ENCODE measurements at places on chromosomes 3 and 15.

GRCh38 chr15:100716456-100717085 is 114.2 kb downstream of the ASB7 start:
- no peak for DNase-seq

DNA sequence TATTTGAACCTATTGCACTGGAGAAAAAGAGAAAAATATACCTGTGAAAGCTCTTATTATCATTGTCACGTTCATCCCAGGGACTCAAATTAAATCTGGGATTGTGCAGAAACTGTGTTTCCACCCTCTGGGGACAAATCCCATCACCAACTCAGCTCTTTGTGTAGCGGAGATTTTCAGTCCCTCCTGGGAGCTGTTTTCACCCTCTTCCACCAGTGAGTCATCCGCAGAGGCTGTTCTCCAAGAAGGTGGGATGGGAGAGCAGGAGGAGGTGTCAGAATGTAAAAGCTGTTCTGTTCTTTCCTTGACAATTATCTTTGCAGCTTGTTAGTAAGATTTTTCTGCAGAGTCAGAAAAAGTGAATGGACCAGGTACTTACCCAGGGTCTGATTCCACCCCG is 28.0 kb downstream of the SV2B start:
- no peak for DNase-seq

DNA sequence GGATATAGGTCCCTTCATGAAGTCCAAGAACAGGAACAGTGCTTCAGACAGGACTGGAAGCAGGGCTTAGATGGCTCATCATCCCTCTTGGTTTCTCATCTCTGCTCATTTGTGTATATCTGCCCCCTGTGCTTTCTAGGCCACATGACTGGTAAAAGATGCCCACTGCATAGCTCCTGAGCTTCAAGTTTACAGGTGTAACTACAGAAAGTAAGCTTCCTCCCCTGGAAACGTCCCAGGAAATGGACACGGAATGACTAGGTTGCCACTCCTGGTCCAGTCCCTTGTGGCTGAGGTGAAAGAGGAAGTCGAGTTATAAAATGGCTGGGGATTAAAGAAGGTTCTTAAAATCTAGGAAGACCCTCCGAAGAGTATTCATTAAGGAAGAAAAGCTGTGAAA is 32.5 kb downstream of the MYO5A start:
- DNase-seq = no peak

DNA sequence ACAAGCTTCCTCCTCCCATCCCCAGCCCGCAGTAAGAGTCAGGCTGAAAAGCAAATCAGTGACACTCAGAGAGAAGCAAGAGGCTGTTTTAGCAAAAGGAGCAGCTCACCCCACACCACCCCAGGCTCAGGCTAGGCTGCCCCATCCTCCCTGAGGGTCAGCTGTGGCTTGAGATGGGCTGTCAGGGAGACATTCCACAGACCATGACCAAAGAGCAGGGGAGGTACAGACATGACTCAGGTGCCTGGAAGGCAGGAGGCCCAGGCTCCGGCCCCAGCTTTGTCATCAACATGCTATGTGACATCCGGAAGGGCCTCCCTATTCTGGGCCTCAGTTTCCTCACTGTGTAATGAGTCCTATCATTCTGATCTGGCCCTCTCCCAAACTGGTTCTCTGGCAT is 24.7 kb downstream of the HCN4 start:
- no peak for DNase-seq

- DNase-seq = no peak
Observed at GRCh38 chr15:82003916-82004315, 41.9 kb downstream of the MEX3B start.

DNA sequence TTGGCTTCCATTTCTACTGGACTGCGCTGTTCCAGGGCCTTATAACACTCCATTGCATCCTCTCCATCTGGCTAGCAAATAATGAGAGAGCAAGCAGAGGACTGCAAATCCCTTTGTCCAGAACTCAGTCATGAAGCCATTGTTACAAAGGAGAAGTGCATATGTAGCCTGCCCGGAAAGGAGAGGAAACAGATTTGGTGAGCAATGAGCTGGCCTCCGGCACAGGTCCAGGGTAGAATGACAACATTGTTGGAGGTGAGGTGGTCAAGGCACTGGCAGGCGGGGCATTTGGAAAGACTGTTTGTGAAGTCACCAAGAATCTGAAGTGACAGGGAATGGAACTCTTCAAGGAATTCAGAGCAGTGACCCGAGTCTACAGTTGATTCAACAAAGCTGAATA is 25.0 kb upstream of the ATP1B3 start:
- DNase-seq = peak; percentile 45

DNA sequence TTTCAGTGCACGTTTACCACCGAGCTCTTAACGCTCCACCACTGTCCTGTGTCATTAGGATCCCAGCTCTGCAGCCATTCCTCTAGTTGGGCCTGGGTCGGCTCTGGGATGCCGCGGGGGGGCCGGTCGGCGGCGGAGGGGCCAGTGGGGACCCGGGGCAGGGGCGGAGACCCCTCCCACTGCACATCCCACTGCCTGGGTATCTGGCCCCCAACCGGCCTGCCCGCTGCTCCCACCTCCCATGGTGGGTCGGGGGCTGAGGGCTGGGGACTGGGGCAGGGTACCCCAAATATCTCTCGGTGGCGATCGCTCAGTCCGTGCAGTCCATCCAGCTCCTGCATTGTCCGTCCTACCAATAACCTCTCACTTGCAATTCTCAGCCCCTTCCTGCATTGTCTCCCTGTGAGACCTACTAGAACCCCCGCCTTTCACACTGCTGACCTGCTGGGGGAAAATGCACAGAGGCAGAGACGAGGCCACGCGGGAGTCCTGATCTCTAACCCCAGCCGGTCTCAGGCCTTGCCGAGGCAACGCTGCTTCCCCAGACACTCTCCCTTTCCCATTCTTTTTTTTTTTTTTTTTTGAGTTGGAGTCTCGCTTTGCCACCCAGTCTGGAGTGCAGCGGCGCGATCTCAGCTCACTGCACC is 24.0 kb upstream of the MUC20 start:
- no peak for DNase-seq

DNA sequence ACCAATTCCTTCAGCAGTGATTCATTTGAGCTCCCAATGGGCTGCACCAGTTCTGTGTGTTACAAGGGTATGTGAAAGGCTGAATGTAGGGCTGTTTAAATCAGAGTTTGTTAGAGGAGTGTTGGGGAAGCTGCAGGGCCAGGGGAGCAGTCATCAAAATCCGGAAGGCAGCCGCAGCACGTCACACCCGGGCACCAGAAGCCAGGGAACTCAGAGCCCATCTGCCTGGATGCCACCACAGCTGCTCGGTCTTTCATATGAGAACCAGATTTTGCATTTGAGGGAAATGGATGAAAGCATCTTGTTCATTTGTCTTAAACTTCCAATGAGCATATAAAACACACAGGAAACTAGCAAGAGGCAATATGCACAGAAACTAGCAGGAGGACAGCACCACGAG is 24.2 kb upstream of the NEO1 start:
- no peak for DNase-seq

DNA sequence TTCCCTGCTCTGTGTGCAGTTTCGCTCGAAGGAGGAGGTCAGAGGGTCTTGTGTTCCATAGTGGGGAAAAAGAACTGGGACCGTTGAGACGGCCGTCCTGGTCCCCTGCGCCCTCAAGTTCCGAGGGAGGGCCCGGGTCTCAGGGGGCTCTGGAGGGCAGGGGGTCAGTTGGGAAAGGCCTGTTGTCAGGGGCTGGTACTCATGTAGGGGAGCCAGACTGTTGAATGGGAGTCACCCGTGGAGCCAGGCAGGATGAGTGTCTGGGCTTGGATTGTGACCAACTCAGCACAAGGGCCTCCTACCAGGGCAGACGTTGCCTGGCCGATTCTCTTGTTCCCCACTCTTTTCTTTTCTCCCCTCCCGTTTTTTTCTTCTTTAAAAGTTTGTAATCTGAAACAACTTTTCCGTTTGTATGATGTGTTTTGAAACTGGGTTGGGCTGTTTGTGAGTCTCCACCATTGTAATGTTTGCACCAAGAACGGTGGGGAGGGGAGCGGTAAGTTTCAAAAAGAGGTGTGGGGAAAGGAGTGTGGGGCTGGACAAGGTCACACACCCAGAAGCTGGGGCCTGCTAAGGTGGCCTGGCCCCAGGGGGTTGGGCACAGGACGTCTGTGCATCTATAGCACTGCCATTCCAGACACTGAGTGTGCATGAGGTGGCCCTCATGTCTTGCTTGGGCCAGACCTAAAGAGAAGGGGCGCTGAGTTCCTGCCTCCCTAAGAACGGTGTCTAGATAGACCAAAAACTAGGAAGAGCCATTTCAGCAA is 1.1 kb downstream of the CMTM7 start:
- DNase-seq = no peak

- DNase-seq = no peak
Observed at GRCh38 chr3:119913021-119913420, 131.1 kb downstream of the NR1I2 start.

Measured in suppressor macrophage (primary cell).